ENCODE measurements at places on chromosomes 2 and 18.

DNA sequence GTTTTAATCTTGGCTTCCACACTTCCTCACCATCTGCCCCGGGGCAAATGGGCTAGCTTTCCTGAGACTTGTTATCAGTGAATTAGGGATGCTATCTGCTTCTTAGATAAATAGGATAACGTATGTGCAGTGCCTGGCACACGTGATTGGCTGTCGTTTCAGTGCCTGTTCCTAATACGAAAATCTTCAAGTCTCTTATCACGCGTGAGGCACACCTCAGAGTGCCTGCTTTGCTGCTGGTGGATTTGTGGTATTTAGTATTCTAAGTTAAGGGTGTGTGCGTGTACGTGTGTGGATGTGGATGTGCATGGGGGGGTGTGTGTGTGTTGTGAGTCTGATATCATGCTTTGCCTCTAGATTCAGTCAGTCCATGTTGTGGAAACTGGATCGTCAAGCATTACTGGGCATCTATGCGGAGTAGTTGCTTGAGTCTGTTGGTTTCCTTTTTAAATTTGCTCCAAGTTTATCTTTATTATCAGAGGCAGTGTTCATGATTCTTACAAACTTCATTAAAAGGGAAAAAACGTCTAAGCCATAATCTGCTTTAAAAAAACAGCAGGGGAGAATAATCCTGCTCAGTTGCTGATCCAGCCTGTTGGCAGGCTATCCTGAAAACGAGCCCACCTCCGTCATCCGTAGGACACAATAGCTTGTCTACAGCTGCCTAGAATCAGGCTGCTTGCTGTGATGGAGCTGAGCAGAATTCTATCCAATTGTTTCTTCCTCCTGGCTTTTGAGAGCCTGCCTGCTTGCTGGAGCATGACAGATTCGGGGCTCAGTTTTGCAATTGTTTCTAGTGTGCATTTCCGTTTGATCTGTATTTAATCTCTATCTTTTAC lies 6.6 kb downstream of the SH3RF3 start:
- no peak for DNase-seq

GRCh38 chr18:69002233-69002632 lies 204.4 kb downstream of the CCDC102B start:
- DNase-seq: no peak

DNA sequence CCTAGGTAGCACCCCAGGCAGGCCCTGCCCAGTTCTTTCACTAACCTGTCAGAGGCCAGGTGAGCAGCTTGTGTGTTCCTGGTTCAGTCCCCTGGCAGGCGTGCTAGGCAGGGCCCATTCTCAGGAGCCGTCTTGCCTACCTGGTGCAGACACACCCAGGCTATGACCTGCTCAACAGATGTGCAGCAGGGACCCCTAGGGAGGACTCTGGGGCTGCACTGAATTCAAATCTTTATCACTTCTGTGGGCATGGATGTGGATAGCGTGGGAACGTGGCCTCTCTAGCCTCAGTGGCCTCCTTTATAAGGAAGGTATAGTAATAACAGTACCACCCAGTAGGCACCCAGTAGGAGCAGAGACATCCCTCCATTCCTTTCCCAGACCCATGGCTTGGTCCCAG lies 48.4 kb downstream of the PLEKHB2 start:
- DNase-seq: no peak

DNA sequence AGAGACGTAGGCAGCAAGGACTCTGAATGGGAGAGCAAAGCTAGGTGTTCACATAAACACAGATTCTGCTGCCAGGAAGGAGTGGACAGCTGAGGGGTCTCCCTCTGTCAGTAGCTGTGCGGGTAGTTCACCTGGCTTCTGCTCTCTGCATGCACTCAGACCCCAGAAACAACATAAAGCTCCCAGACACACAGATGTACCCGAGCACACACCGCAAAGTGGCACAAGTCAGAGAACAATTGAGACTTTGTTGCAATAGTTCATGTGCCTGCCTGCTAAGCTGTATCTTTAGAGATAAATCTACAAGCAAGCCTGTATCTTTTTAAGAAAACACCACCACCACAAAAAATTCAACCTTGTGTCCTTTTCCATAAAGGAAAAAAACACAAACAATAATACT lies 420.0 kb upstream of the ST6GAL2 start:
- no peak for DNase-seq

GRCh38 chr2:74147727-74148456 lies at the start of gene BOLA3:
BOLA3 (minus strand) TSS chr2:74147912; CDS start chr2:74147874, 38 bp downstream.
- DNase-seq: peak; percentile 76

DNA sequence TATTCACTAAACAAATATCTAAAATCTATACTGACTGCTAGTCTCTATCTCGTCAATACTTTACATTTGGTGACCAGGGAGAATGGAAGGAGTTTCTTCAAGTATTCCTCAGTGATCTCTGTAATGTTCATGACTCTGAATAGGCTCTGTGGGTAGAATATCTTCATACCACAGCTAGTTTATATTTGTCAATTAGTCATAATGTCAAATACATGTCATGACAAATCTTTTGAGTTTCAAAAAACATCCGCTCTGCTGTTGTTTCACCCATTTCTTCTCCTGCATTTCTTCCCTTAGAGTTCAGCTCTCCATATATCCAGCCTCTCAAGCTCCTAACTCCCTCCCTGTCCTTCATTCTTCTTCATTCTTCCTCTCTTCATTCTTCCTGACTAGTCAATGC lies 206.5 kb upstream of the FANCL start:
- DNase-seq: no peak

DNA sequence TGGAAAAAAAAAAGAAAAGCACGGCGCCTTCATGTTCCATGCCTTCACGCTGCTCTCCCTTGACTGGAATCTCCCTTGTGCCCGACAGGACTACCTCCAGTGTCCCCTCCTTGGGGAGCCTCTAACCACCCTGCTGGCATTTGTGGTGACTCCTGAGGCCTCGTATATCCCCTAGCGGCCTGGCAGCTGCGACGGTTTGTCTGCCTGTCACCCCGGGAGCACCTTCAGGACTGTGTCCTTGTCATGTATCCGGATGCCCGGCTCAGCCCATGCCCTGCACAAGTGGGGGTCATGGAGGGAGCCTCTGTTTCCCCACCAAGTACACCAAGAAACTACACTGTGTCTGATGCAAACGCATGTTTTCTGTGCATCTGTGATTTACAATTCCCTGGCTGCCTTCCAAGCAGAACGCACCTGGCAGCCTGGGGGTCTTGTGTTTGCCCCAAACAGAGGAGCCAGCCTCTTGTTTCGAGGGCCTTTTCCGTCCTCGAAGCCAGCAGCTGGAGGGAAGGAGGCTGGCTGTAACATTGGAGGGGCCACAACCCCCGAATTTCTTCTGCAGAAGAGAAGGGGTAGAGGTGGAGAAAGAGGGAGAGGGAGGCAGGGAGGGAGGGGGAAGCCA lies 18.9 kb downstream of the TWIST2 start:
- DNase-seq: no peak

GRCh38 chr18:9910661-9911060 lies 3.2 kb upstream of the VAPA start:
- no peak for DNase-seq

All from CD4-positive, alpha-beta T cell (primary cell).